HCEC 1CT (cell line): ENCODE measurements at places on chromosomes 16 and 17.

- DNase-seq: no peak
These were observed 39.0 kb upstream of the TANC2 start for GRCh38 chr17:62927083-62927482.

DNA sequence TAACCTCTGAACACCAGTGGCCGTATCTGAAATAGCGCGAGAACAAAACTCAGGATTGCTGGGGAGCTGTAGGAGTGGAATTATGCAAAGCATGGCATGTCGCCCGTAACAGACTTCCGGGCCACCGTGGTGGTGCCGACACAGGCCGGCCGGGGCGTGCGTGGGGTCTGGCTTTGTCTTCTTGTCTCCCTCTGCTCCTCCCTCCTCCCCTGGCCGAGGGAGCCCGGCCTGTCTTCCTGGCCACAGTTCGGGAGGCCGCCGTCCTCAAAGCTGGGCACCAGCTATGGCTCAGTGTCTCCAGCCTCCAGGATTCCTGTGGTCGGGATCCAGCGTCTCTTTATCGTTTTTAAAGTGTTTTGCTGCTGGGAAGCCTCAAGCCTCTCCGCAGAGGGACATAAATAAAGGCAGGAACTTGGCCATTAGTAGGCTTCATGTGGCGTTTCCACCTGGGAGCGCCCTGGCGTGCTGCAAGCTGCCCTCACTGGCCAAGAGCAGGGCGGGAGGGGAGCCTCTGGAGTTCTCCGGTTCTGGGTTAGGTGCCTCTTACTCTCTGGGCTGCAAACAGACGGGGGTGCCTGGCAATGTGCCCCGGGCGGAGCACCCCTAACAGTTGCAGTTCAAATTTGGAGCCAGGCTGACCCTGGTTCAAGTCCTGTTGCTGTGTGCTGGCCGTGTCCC, 22.0 kb upstream of the NPTX1 start:
- DNase-seq: no peak

- no peak for DNase-seq
These were observed 51.2 kb upstream of the NKD1 start for GRCh38 chr16:50496990-50497389.

DNA sequence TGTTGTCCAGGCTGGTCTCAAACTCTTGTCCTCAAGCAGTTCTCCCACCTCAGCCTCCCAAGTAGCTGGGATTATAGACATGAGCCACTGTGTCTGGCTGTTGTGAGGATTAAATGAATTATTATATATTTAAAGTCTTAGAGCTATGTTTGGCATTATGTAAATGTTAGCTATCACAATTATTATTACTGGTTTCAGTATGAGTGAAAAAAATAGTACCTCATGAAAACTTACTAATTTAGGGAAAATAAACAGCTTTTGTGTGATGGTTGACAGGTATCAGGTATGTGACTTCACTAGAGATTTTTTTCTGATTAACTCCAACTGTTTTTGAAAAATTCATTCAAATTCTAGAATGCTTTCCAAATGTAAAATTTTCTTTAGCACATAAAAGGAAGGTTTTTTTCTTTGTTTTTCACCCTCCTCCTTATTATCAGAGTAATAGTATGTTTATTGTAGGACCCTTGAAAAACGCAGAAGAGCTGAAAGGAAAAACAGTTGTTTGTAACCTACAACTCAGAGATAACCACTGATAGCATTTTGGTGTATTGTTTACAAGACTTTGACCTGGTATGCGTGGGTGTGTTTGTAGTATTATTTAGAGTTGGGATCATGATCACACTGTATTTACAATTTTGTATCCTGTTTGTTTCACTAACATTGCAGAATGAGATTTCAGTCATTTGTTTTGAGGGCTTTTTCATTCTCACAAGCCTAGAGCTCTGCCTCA, 13.2 kb downstream of the NLK start:
- DNase-seq: no peak

GRCh38 chr16:3106205-3106928, 6.0 kb upstream of the ZNF205 start:
- DNase-seq: peak; percentile 85

DNA sequence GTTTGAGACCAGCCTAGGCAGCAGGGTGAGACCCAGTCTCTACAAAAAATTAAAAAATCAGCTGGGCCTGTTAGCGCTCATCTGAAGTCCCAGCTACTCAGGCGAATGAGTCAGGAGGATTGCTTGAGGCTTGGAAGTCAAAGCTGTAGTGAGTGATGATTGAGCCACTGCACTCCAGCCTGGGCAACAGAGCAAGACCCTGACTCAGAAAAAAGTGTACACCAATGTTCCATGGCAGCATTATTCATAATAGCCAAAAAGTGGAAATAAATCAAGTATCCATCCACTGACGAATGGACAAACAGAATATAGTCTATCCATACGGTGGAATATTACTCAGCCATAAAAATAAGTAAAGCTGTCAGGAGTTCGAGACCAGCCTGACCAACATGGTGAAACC, 2.6 kb downstream of the NMRAL1 start:
- DNase-seq: no peak

DNA sequence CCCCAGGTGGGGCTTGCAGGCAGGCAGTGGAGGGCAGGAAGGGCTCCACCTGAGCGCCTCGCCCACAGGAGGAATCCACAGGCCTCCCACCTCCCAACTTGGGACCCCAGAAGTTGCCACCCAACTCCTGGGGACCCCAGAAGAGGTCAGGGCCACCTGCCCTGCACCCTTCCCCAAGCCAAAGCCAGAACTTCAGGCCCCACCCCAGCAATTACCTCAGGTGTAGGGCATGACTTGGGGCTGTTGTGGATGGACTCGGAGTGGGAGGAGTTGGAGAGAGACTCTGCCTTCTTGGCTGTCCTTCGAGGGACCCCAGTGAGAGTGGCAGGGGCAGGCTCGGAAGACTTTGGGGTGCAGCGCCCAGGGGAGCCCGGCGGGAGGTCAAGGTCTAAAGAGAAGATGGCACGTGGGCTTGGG, 10.5 kb downstream of the TSPOAP1 start:
- DNase-seq: no peak

GRCh38 chr16:85536411-85537330, 76.5 kb upstream of the GSE1 start:
- no peak for DNase-seq

DNA sequence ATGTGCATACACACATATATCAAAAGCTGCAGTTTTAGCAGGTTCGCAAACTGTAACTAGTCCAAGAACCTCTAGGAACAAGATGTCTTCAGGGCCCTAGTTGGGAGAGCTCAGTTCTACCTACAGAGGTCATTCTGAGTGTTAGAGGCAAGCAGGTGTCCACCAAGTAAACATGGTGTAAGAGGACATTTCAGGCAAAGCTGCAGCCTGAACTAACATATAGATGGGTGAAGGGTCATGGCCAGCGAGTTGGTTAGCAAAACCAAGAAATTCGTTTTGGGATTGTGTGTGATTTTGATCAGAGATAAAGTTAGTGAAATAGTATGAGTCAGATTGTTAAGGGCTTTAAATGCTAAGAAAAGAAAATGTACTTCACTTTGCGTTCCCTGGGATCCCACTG, 24.6 kb downstream of the C17orf75 start:
- no peak for DNase-seq

DNA sequence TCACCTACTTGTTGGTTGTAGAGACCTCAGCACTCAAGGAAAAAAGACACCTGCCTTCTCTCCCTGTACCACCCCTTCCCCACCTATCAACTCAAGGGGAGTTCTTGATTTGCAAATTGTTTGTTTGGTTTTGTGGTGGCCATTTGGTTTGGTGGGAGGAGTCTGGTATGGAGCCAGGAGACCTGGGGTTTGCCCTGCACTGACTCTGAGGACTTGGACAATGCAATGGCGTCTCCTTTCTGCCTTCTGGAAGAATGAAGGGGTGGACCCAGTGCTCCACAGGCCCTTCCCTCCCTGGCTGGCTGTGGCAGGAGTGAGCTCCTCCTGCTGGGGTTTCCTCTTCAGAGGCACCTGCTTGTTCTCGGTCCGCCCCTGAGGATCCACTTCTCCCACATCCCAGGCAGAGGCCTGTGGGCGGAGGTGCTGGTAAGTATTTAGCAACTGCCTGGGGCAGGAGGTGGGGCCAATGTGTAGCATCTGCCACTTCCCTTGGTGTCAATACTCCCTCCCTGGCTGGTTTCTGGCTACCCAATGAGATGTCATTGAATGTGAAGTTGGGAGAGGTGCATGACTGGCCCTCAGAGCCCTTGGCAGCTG, 164.5 kb downstream of the NTN1 start:
- DNase-seq: no peak

GRCh38 chr16:79177018-79177417, 423.5 kb downstream of the MAF start:
- no peak for DNase-seq

- no peak for DNase-seq
These were observed 79.3 kb upstream of the CNTNAP4 start for GRCh38 chr16:76197900-76198299.

- peak; percentile 56 for DNase-seq
These were observed 467.1 kb downstream of the SOX9 start for GRCh38 chr17:72587773-72588511.

DNA sequence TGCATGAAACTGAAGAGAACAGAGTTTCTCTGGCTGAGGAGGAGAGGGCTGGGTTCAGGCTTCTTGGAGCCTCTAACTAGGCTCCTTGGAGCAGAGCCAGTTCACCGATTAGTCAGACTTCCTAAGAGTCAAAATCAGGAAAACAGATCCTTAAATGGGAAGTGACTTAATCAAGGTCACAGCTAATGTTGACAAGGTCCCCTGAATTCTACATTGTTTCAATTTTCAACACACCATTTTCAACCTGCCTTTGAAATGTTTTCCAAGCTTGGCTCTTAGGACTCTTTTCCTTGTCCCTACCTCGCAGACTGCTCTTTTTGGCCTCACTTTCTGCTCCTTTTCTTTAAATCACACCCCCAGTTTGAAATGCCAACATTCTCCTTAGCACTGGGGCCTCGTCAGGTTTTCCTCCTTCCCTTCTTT, 16.3 kb downstream of the MYL4 start:
- peak; percentile 97 for DNase-seq

DNA sequence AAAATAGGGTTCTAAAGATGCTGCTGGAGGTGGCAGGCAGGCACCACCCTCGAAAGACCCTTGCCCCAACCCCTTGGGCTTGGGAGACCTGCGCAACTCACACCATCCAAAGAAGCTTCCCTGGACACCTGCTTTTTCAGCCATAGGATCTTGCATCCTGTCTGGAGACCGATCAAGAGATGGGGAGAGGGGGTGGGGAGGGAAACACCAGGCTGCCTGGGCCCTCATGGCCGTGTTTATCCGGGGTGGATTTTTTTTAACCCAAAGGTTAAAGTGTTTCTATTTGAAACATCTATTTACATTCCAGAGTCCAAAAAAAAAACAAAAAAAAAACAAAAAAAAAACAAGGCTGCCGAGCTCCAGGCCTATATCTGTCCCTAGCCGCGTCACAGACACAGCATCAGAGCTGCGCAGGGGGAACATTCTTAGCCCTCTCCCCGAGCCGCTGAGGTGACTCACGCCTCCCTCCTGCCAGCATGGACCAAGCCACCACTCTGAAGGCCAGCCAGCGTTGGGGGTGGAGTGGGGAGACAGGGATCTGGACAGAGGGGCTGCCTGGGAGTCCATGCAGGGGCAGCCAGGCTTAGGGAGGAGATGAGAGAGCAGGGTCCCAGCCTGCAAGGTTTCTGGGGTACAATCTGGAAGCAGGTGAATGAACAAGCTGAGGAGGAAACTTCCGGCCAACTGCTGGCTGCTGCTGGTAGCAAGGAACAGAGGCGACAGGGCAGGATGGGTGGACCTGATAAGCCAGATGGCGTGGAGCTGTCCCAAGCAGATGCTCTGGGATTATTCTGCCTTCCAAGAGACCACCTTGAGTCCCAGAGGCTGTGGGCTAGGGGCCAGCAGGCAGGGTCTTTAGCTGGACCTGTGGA, 14.8 kb downstream of the HDAC5 start:
- DNase-seq: peak; percentile 96

- DNase-seq: no peak
These were observed 74.3 kb upstream of the CES5A start for GRCh38 chr16:55949518-55949917.

DNA sequence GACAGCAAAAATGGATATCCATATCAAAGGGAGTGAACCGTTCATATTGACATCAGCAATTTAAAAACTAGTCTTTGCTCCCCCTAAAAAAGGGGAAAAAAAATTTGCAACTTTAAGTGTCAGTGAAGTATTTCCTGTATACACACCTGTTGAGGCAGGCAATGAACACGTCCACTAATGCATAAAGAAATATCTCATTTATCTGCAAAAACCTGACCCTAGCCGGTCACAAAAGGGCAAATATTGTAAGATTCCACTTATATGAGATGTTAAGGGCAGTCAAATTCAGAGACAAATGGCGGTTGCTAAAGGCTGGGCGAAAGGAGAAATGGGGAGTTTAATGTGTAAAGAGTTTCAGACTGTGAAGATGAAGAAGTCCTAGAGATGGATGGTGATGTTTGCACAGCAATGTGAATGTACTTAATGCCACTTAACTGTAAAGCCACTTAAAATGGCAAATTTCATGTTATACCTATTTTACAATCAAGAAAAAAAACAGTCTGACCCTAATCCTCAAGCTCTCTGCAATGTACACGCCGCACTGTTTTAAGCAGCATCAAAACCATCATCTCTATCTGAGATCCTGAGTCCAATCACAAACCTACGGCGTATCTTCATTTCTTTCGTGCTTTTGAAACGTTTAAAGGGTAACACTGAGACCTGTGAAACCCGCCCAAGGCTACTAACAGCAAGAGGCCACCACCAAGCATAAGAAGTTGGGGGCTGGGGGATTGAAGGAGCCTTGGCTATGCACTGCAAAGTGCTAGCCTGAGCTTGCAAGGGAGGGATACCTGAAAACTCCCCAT, 1.1 kb downstream of the PARN start:
- no peak for DNase-seq

DNA sequence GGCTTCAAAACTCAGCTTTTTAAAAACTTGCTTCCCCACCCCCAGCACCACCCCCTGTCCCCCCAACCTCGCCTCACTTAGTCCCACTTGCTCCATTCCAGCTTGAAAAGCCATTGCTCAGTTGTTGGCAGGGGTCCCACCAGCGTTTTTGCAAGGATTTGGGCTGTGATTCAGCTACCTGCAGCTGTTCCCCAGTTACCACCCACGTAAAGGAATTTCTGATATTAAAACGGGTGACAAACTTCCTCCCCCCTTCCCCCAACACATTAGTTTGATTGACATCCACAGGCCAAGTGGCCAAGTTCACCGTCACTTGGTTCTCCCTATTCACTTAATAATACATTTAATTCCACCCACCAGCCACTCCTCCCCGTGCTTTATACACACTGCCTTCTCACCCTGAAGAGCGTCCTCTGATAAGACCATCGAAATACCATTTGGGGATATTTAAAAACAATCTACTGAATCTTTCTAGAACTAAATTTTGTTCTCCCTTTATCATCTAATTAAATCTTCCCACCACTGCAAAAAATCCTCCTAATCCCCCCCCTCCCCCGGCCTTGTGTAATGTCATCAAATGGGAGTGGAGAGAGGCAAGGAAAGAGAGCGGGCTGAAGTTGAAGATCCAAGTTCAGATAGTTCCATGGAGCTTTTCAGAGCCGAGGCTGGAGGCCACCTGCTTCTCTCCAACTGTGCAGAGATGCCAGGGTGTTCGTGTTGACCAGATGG, 55.1 kb downstream of the SOX9 start:
- no peak for DNase-seq
